ENCODE measurements at places on chromosomes 1 and 21.

- peak; percentile 42 for DNase-seq
Observed at GRCh38 chr21:41776778-41777177, 9.9 kb upstream of the RIPK4 start.

DNA sequence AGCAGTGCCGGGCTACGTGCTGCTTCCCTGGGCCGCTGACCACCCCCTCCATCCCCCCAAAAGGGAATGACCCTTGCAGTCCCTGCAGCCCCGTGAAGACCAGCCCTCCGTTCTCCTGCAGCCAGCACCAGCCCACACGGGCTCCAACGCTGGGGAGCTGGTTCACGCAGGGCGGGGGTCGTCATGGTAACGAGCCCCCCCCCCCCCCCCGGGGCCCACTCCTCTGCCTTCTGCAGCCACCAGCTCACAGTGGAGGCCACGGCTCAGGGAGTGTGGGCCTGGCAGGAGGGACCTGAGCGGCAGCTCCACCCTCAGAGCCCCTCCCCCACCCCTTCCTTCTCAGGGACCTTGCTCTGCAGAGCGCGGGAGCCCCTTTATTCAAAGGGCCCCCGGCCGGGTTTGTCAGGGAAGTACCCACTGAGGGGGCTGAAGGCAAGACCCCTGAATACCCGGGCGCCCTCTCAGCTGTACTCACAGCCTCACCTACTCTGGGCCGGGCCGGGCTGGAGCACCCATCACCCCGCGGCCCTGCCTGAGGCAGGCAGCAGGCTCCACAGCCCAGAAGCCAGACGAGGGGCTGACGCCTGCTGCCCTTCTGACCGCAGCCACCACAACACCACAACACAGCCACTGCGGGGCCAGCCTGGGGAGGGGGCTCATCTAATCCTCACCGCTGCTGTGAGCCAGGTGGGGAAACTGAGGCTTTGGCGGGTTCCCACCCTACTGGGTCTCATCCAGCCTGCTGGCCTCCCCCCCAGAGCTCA, 12.6 kb downstream of the MEGF6 start:
- DNase-seq, result no peak

- DNase-seq, result no peak
Observed at GRCh38 chr1:180617774-180618395, 13.9 kb upstream of the XPR1 start.

DNA sequence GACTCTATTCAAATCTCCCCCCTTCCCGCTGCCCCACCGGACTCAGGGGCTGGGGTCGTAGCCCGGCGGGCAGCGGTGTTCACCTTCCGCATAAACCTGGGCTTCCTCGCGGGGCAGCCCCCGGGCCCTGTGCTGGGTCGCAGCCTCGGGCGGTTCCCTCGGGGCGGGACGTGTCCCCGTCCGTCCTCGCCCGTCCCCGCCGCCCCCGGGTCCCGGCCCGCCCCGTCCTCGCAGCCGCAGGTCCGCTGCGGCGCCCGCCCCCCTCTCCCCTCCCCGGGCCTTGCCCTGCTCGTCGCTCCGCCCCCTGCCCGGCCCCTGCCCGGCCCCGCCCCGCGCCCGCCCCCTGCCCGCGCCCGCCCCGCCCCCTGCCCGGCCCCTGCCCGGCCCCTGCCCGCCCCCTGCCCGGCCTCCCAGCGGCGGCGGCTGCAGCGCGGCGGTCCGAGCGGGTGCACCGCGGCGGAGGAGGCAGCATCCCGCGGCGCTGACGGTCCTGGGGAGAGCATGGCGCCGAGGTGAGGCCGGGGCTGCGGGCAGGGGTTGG, at the start of gene COL18A1:
COL18A1 (plus strand) TSS at position 436 of the 541 bp plus-strand sequence; CDS start at position 502, 66 bp downstream.
- no peak for DNase-seq

DNA sequence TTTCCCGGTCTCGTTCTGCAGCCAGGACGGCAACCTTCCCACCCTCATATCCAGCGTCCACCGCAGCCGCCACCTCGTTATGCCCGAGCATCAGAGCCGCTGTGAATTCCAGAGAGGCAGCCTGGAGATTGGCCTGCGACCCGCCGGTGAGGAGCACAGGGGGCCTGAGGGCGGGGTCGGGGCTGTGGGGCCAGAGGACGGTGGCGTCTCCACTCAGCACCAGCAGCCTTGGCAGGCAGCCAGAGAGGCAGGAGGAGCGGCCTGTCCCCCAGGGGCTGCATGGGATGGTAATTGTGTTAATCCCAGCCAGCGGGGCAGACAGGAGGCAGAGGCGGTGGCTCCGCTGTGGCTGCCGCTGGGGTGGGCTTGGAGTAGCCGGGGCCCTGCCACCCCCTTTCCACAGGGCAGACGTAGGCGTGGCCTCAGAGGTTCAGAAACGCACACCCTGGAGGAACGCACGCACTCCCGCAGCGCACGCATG, 12.1 kb downstream of the SAMD11 start:
- no peak for DNase-seq
